ENCODE measurements at places on chromosomes 5 and 9.

DNA sequence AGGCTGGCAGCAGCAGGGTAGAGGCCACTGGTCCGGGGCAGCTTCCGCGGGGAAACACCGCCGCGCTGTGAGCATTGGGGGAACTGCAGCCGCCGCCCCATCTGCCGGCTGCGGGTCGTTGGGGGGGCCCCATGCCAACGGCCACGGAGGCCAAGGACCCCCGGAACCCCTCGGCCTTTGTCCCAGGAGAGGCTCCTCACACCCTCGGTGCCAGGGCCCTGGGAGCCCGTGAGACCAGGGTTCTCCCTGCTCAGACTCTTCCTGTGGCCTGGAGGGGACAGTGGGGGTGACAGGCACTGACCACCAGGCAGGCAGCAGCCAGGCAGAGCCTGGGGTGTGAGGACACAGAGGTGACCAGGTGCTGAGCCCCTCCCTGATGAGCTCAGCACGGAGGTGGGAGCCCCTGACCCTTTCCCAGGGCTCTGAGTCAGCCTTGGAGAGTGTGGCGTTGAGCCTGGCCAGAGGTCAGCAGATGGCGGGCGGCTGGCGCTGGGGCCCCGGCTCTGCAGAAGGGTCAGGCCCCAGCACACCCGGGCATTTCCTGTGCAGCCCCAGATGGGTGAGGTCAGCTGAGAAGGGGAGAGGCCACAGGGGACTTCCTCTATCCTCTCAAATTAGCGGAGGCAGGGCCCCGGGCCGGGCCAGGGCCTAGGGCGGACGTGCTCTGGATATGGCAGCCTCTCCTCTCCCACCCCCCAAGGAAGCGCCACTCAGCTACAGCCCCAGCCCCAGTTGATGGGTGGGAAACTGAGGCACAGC is 17.9 kb upstream of the EGFL7 start:
- no peak for DNase-seq

DNA sequence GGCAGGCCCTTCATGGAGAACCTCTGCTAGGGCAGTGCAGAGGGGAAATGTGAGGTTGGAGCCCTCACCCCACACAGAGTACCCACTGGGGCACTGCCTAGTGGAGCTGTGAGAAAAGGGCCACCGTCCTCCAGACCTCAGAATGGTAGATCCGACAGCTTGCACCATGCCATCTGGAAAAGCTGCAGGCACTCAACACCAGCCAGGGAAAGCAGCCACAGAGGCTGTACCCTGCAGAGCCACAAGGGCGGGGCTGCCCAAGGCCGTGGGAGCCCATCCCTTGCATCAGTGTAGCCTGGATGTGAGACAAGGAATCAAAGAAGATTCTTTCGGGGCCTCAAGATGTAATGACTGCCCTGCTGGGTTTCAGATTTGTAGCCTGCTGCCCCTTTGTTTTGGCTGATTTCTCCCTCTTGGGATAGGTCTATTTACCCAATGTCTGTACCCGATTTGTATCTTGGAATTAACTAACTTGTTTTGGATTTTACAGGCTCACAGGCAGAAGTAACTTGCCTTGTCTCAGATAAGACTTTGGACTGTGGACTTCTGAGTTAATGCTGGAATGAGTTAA is 16.6 kb upstream of the ZDHHC11 start:
- DNase-seq, result no peak

- no peak for DNase-seq
These were observed 81.2 kb downstream of the ZNF618 start for GRCh38 chr9:113957351-113957750.

- no peak for DNase-seq
These were observed 155.1 kb downstream of the NR3C1 start for GRCh38 chr5:143248391-143248790.

GRCh38 chr9:93392974-93393373 is 58.5 kb upstream of the FAM120A start:
- DNase-seq, result no peak

GRCh38 chr5:102596951-102597350 is 98.2 kb upstream of the SLCO6A1 start:
- DNase-seq, result no peak

GRCh38 chr5:176862330-176862995 is 36.7 kb downstream of the HK3 start:
- DNase-seq, result no peak

DNA sequence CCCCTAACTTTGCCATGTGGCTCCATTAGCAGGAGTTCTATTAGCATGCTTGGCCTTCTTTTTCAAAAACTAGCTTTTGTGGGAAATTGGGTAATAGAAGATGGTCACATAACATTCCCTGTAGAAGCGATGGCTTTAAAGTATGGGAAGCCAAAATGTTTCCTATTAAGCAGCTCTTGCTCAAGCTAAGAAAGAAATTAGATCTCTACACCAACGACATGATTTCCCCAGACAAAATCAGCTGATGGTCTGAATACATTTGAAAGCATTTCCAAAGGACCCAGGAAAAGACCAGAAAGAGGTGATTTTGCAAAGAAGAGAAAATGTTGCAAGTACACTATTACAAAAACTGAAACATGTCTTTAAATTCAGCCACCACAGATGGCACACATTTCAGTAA is 4.8 kb upstream of the NFIL3 start:
- DNase-seq, result no peak

- DNase-seq, result no peak
These were observed 27.9 kb downstream of the USP20 start for GRCh38 chr9:129863059-129863690.

- DNase-seq, result no peak
These were observed 6.8 kb downstream of the LSM11 start for GRCh38 chr5:157750320-157750719.

DNA sequence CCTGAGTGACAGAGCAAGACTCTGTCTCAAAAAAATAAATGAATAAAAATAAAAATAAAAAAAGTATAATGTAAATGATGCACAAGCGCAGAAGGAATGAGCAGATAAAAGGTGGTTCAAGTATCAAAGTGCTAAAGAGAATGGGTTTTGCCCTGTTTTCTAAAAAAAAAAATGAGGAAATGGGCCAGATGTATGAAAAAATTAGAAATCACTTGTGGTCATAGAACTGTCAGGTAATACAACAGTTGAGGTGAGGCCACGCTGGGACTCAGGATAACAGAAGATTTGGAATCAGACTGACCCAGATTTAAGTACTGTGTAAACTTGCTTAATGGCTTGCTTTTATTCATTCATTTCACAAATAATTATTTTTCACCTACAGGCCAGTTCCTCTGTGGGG is 69.8 kb downstream of the MAPKAP1 start:
- no peak for DNase-seq
